ENCODE measurements at places on chromosomes 2 and 18.
A peak's percentile ranks its signal among the peaks of the same experiment; 100 is the strongest.

GRCh38 chr2:27086090-27086723 lies 365 bp upstream of the KHK start:
- DNase-seq, result peak; percentile 98

DNA sequence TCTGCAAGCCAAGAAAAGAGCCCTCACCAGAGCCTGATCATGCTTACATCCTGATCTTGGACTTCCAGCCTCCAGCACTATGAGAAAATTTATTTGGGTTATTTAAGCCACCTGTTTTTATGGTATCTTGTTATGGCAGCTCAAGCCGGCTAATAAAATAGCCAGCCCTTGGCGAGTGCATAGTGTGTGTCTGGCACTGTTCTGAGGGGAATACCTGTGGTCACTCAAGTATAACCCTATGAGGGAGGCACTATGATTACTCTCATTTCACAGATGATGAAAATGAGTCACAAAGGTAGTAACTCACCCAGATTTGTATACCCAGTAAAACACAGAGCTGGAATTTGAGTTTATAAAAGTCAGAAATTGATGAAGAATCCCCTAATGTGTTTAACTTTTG lies 556.9 kb upstream of the SETBP1 start:
- no peak for DNase-seq

- DNase-seq, result no peak
These were observed 325.3 kb upstream of the MEX3C start for GRCh38 chr18:51522821-51523220.

DNA sequence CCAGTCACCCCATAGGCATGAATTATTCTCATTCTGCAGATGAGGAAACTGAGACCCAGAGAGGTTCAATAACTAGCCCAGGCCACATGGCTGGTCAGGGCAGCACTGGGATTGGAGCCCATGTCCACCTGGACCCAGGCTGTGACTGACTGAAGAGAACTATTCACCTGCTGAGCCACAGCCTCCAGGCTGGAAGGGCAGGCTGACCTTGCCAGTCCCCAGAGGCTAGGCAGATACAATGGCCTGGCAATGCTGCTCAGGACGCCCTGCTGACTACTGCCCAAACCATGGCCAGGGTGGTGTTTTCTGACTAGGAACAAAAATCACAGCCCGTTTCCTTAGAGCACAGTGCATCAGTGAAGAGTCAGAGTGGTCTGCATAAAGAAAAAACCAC lies 36.8 kb downstream of the HS6ST1 start:
- DNase-seq, result no peak

- no peak for DNase-seq
These were observed 224.7 kb downstream of the SLC8A1 start for GRCh38 chr2:40227210-40227609.

DNA sequence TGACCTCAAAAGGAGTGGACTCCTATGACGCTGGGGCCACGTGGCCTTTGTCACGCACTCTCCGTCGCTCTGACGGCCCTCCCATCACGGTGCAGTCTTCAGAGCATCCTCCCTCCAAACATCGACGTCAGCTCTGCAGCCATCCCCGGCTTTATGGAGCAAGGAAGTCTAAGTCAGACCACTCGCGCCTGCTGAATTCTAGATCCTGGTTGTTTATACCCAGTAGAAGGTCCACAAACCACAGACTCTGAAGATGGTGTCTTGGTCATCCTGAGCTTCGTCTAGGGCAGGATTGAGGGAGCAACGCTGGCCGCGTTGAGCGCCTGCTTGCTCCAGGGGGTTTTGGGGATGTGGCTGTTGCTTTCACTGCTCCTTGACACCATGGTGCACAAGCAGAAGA lies 228.0 kb upstream of the SALL3 start:
- no peak for DNase-seq

DNA sequence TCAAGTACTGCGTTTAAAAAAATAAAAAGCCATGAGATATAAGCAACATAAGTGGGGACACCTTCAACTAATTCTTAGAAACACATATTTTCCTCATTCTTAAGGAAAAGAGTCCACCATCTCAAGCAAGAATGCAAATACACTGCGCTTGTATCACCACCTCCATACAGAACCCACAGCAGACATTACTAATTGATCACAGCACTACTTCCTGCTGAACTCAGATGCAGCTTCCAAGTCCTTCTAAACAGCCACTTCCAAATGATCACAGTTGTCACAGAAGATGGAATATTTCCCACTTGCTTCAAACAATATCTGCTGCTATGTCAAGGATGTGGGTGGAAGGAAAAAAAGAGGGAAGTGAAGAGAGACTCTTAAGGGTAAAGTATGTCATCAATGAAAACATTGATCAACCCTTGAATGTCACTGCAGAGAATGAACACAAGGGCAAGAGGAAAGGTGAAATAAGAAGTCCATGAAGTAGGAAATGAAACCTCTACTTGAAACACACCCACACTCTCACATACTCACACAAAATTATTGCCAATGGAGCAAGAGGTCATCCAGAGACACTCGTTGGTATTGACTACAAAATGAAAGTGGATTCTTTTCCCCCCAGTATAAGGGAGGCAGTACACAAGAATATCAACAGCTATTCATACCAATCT lies 22.1 kb downstream of the TGFA start:
- DNase-seq, result no peak

DNA sequence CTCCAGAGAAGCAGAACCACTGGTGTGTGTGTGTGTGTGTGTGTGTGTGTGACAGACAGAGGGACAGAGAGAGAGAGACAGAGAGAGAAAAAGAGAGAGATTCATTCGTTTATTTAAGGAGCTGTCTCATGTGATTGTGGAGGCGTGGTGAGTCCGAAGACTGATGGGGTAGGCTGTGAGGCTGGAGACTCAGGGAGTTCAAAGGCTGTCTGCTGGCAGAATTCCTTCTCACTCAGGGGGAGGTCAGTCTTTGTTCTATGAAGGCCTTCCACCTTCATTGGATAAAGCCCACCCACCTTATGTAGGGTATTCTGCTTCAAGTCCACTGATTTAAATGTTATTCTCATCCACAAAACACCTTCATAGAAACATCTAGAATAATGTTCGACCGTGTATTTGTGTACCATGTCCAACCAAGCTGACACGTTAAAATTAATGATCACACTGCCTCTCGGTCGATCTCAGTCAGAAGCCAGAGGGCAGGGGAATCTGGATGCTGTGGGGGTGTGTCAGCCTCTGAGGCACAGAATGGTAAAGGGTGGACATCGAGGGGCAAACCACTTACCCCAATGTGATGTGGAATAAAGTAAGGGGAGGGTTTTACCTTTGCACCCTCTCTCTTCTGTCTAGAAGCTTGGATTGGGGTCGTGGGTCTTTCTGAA lies 275.6 kb downstream of the SLC4A3 start:
- DNase-seq, result no peak

DNA sequence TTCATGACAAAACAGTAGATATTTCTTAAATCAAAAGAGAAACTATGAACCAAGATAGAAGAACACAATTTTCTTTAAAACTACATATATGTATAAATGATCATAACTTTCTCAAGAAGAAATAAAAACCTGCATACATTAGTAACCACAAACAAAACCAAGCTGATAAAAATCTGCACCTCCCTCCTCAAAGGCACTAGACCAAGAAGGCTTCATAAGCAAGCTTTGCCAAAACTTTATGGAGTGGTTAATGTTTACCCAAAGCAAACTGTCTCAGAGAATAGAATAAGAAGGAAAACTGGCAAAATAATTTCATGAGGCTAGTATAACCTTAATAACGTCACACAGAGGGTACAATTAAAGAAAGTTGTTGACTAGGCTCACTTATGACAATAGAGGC lies 138.3 kb downstream of the ZBTB7C start:
- DNase-seq, result no peak

DNA sequence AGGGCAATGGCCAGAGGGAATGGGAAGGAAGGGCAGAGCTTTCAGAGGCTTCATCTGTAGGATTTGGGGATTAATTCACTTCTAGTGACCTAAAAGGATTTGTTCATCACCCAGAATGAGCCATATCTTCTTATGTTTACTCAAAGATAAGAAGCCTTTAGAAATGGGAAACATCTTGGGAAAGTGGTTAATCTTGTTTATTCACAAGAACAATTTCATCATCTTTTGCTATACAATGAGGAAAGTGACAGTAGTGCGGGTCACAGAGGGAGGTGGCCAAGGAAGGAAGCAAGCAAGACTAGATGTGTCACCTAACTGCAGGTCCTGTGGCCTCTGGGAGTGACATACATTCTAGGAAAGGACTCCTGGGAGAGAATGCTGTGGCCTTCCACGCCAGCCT lies 140.4 kb upstream of the ALPP start:
- no peak for DNase-seq

Measured in stimulated activated naive CD4-positive, alpha-beta T cell (primary cell).